ENCODE measurements at places on chromosomes 16 and 17.

DNA sequence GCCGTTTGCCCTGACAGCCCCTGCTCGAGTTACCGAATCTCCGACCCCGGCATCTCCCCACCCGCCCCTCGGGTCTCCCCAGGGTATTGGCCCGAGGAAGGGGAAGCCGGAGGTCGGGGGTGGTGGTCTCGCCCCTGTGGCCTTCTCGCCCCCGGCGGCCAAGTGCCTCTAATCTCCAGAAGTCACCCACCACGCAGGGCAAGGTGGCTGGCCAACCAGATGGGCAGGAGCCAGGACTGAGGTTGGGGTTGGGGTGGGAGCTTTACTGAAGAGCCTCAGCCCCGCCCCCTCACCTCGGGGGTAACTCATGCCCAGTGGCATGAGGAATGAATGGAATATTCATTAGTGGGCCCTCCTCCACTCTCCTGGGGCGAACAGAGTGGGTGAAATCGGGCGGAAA, 637 bp downstream of the DHRS11 start:
- DNase-seq = no peak

- DNase-seq = no peak
These were observed 31.4 kb downstream of the COX11 start for GRCh38 chr17:54937018-54937417.

DNA sequence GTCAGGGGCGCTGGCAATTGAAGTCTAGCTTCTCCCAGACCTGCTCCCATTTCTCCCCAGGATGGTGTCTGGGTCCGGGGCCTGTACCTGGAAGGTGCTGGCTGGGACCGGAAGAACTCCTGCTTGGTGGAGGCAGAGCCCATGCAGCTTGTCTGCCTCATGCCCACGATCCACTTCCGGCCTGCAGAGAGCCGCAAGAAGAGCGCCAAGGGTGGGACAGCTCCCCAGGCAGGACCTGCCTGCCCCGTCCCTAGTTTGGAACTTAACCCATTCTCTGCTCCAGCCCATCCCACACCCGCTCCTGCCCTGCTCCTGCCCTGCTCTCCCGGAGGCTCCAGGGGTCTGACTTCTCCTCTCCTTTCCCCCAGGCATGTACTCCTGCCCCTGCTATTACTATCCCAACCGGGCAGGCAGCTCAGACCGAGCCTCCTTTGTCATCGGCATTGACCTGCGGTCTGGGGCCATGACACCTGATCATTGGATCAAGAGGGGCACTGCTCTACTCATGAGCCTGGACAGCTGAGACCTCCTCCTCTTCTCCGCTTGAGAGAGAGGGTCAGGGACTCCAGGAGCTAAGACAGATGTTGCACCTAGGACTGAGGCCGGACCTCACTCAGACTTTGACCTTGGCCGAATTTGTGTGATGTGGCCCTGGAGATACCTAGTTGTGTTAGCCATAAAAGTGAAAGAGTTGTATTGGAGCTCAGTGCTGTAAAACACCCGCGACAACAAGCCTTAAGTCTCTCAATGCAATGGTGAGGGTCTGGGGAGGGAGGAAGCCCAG, 814 bp upstream of the KDM6B start:
- DNase-seq = no peak

DNA sequence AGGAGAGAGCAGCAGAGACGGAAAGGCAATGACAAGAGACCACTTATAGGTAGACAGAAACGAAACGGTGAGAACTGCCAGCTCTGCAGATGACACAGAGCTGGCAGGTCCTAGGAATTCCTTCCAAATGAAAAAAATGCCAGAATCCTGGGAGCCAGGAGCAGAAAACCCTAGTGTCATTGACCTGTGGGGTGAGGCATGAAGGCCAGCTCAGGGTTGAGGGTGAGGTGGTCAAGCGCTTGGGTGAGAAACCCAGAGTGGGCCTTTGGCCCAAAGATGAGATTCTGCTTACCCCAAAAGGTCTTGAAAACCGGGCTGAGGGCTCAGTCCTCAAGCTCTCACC, 9.2 kb downstream of the HIC1 start:
- no peak for DNase-seq

GRCh38 chr17:49842371-49842770, 5.5 kb downstream of the TAC4 start:
- DNase-seq = no peak

DNA sequence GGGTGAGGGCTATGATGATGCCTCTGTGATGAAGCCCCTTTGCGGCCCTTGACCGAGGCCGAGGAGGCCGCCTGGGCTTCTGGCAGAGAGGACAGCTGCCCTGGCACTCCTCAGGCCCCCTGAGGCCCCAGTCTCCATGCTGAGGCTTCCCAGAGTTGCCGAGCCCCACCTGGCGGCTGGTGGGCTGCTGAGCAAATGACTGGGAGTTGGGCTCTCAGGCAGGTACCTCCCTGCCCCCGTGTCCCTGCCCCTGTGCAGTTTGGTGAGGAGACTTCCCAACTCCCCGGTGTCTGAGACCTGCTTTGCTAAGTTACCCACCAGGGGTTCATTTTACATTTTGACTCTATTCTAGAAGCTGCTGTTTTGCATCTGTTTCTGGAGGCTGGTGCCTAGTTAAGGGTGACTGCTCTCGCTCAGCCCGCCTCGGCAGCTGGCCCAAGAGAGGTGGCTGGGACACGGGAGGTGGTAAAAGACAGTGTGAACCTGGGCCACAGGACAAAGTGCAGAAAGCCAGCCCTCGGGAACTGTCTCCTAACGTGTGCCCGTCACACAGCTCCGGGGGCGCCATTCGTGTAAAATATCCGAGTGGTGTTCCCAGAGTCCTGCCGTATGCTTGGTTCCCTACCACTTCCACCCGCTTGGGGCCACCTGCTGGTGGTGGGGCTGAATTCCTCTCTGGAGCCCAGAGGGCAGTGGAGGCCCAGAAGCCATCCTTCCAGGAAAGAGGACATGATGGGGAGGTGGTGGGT, 134.5 kb downstream of the RAB11FIP4 start:
- no peak for DNase-seq

- DNase-seq = no peak
These were observed 20.5 kb downstream of the SRCIN1 start for GRCh38 chr17:38585056-38585917.

- no peak for DNase-seq
These were observed 2.4 kb upstream of the ALOXE3 start for GRCh38 chr17:8120520-8121406.
